ENCODE measurements at places on chromosomes 7 and 10.

DNA sequence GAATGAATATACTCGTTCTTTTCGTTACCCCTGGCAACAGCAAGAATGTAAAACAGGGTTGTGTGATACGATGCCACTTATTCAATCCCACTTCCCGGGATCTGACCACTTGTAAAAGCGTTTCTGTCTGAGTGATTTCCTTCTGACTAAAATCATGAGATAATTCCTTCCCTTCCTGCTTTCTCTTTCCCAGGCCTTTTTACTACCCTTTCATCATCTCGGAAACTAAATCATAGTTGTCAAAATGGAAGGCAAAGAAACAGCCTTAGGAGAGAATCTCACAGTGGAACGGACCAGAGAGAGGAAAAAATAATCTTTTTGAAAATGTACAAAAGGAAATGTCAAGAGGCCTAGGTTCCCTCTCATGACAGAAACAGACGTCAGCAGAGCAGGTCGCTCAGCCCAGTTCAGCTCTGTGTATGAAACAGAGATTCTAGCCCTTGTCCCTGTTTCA is 29.8 kb downstream of the DIP2C start:
- no peak for DNase-seq

DNA sequence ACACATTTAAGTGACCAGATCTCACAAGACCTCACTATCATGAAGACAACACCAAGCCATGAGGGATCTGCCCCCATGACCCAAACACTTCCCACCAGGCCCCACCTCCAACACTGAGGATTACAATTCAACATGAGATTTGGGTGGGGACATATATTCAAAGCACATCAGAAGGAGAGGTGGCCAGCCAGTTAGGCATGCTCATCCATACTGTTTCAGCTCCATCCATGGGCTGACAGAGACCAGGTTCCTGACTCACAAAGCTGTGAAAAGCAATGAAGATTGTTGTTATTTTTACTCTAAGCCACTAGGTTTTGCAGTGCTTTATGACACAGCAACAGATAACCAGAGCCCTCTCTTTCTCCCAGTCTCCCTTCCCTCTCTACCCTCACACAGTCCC is 36.0 kb downstream of the C10orf71 start:
- no peak for DNase-seq

- no peak for DNase-seq
Observed at GRCh38 chr10:61933859-61934555, 32.5 kb downstream of the ARID5B start.

- peak; percentile 85 for DNase-seq
Observed at GRCh38 chr7:77247206-77247850, 47.7 kb upstream of the FGL2 start.

GRCh38 chr7:121936951-121937623 is 64.1 kb downstream of the PTPRZ1 start:
- no peak for DNase-seq

GRCh38 chr7:22668971-22669401 is 58.0 kb upstream of the IL6 start:
- no peak for DNase-seq

GRCh38 chr7:130430841-130431666 is 9.8 kb downstream of the CEP41 start:
- no peak for DNase-seq

GRCh38 chr7:136517971-136518370 is 350.5 kb upstream of the CHRM2 start:
- DNase-seq: no peak

DNA sequence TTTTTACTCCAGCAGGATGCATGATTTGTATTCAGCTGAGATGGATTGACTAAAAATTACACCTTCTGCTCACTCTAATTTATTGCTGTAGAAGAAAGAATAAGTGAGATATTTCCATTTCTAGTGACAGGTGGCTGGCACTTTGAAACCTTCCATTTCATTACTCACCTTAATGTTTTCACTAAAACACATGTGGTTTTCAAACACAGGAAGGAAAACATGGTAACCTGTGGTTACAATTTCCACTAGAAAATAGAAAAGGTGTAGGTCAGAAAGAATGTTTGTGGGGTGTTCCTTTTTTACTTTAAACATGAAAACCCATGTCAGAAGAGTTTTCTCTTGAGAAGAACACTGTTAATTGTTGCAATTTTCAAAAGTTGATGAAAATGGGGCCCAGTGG is 12.0 kb upstream of the PRKCQ start:
- no peak for DNase-seq

GRCh38 chr10:49207113-49207512 is 18.9 kb upstream of the TMEM273 start:
- no peak for DNase-seq

GRCh38 chr7:44114586-44115310 is 8.6 kb downstream of the POLD2 start:
- DNase-seq: no peak

- DNase-seq: peak; percentile 22
Observed at GRCh38 chr10:114042895-114043531, 653 bp upstream of the ADRB1 start.

- no peak for DNase-seq
Observed at GRCh38 chr10:122303271-122304053, 32.4 kb downstream of the BTBD16 start.

DNA sequence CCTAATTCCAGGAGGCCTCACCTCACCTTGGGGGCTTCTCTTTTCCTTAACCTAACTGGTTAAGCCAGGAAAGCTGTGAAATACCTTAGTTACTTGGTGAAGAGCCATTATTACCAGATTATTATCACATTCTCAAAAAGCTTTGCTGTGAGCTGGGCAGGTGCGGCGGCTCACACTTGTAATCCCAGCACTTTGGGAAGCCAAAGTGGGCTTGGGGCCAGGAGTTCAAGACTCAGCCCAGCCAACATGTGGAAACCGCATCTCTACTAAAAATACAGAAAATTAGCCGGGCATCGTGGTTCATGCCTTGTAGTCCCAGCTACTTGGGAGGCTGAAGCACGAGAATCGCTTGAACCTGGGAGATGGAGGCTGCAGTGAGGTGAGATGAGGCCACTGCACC is 102.4 kb upstream of the KLF6 start:
- DNase-seq: no peak
